ENCODE measurements at places on chromosomes 3 and 15.

GRCh38 chr3:50189274-50189673 lies 2.1 kb upstream of the GNAT1 start:
- peak; percentile 53 for DNase-seq

DNA sequence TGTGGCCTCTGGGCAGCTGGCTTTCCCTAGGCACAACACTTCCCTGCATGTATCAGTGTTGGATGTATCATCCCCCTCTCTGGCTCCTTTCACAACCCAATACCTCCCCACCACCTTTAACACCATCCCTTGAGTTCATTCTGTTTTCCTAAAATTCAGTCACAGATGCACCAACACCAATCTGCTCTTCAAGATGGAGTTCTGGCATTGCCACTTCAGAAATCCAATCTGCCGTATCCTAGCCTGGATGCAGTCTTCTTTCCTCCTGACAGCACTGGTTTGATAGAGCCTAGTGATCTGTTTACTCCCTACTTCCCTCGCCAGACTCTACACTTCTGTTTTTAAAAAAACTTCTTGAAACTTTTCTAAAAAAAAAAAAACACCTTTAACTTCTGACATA lies 21.7 kb downstream of the PXYLP1 start:
- DNase-seq = no peak

DNA sequence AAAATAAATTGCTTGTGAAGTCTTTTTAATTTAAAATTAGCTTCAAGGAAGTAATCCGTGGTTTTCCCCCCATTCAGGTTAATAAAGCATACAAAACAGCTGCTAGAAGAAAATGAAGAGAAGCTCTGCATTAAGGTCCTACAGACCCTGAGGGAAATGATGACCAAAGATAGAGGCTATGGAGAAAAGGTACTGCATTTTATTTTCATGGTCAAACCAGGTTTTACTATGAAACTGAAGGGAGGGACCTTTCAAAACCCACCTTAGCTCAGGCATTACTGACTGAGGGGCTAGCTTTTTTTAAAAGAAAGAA lies 218.5 kb downstream of the ITPR1 start:
- no peak for DNase-seq

DNA sequence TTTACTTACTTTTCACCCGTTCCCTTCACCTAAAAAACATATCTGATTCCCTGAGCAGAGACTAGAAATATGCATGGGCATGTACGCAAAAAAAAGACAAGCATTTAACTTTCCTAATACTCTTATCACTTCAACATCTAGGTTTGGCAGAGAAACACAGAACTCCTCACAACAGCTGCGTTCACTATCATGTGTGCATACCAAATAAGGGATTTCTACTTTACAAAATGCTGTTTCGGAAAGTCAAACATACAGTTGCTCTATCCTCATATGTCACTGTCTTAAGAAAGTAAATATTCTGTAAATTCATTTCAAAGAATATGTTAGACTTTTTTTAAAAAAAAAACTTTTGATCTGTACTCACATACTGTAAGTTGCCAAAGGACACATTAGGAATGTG lies 65.1 kb upstream of the CBLB start:
- no peak for DNase-seq

DNA sequence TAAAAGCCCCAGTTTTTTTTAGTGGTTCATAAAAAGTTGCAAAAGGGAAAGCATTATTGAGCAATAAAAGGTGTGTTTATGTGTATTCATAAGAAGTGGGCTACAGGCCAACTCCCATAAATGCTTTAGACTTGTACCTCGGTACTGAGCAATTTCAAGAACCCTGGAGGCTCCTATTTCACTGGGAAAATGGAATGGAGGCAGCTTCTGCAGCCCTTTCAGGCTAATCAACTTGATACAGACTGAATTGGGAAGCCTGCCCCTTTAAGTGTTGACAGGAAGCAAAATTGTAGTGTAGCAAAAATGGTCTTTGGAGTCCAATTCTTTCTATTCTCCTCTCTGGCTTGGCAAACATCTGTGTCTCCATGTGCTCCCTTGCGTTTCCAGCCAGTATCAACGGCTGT lies 118.8 kb downstream of the ECT2 start:
- DNase-seq = no peak

DNA sequence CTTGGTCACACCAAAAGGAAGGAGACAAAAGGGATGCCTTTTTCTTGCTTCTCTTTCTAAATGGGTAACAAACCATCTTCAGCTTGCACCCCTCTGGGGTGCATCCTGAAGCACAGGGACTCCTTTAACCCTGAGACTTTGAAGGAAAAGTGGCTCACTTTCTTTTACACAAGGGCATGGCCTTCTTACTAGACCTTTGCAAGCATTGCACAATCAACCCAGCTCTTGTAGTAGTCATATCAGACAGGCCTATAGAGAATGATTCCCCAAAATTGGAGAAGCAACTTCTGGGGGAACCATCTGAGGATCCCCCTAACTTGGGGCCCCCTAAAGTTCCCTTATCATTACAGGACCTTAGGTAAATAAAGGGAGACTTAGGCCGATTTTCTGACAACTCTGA lies 56.1 kb upstream of the GK5 start:
- DNase-seq = no peak

DNA sequence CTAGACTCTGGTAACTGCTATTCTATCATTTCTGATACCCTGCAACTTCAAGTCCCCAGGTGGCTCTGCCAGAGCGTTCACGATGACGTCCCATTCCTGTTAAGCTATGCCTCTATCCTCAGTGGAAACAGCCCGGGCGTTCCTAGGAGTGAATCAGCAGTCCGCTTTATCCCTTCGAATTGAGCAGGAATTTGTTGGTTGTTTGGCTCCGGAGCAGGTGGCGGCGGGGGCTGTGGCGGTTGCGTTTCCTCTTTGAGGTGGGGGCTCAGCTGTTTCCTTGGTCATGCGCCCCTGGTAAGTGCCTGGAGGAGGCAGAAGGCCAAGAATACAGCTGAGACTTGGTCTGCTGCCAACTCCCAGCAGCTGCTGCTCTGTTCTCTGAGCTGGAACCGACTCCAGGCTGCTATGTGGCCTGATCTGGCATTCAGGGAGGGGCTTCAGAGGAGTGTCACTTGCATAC lies 25.2 kb downstream of the ARPP21 start:
- DNase-seq = no peak

DNA sequence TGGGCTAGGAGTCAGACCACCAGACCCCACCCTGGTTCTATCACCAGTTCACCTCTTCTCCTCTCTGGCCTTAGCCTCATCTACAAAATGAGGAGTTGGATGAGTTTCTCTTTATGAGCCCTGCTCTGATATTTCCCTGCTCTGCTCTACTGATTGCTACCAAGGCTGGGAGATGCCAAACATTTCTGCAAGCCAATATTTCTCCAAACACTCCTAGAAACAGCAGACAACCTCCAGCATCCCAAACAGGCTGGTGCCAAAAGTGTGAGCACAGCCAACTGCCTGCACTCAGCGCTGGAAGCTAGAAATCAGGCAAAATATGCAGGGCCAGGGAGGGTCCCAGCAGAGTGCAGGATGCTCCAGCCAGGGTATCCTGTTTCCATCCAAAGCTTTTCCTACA lies 10.8 kb downstream of the DAPK2 start:
- DNase-seq = no peak

GRCh38 chr3:36843065-36844051 lies 79.0 kb upstream of the DCLK3 start:
- DNase-seq = peak; percentile 71

DNA sequence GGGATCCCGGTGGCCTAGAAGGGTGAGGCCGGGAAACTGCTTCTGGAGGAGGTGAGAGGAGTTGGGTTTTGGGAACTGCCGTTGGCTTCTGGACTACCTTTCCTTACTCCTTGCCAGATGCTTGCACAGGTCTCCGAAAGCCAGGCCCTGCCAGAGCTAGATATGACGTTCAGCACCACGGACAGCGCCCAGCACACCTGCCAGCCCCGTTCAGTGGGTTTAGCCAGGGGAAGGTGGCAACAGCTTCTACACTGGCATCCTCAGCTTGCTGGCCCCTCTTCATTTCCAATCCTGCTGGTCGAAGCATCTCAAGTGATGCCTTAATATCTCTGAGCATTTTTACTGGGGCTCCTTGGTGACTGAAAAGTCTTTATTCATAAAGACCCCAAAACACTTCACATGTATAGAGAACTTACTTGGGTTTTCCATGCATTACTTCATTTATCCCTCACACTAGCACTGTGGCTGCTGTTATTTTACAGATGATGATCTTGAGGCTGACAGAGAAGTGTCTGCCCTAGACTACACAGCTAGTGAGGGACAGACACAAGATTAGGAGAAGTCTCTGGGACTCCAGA lies 21.9 kb downstream of the HCN4 start:
- peak; percentile 42 for DNase-seq

- no peak for DNase-seq
Measured at GRCh38 chr3:53509494-53509893, 15.1 kb downstream of the CACNA1D start.

DNA sequence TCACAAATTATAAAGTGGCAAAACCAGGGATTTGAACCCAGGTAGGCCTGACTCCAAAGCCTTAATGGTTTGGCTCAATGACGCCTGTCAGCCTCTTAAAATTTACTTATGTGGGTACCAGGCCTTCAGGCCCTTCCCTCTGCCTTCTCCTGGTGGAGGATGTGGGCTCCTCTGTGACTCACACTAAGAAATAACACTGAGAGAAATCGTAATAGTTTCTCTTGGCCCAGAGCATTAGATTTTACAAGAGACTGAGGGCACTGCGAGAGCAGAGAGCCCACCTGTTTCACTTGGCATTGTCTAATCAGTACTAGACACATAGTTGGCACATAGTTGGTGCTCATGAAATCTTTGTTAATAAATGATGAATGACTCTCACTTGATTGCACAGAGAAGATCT lies 505.2 kb downstream of the SHQ1 start:
- peak; percentile 79 for DNase-seq

GRCh38 chr3:126270145-126270811 lies 86.9 kb downstream of the KLF15 start:
- no peak for DNase-seq

DNA sequence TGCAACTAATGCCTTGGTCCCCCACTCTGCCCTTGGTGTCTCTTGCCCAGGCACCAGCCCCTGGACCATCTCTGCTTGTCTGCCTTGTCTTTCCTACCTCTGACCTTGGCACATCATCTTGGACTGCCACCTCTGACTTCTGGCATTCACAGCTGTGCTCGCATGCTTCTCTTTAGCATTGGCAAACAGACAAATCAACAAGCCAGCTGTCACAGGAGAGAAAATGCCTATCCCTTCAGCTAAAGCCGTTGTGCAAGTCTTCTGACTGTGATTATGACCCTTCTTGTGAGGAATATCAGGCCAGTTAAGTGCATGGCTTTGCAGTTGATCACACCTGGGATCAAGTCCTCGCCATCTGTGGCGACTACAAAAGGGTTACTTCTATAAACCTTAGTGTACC lies 84.6 kb downstream of the PRICKLE2 start:
- DNase-seq = no peak

GRCh38 chr15:47516558-47516957 lies 200.7 kb upstream of the SEMA6D start:
- DNase-seq = no peak

DNA sequence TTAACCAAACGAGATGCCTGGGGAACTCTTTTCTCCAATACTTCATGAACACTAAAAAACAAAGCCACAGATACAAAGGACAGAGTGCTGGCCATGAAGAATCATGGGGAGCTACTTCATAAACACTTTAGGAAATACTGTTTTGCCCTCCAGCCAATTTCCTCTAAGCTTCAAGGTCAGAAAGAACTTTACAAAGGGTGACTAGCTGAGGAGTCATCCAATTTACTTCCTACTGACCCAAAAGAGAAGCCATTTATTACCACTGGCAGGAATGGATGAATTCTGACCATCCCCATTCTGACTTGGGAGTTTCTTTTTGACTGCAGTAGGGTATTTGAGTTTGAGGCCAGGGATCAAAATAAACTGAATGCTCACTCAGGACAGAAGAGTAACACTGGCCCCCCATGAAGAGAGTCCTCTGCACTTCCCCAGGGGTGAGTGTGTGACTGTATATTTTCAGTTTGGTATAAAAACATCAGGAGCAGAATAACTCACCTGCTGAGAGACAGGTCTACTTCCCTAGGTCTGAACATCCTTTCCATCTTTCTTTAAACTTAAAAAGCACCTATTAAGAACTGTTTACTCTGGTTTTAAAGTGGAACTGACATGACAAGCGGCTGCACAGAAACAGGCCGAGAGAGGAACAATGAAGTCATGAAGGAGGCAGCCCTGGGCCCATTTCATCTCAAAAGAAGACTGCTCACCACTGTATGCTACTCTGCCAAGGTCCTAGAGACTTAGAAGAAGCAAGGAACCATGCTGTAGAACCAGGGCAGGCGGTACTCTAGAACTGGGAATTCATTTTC lies 203.6 kb downstream of the TNIK start:
- DNase-seq = no peak

- DNase-seq = no peak
Measured at GRCh38 chr3:61872077-61872706, 310.8 kb downstream of the PTPRG start.

GRCh38 chr15:51229907-51230330 lies 108.5 kb downstream of the CYP19A1 start:
- no peak for DNase-seq

DNA sequence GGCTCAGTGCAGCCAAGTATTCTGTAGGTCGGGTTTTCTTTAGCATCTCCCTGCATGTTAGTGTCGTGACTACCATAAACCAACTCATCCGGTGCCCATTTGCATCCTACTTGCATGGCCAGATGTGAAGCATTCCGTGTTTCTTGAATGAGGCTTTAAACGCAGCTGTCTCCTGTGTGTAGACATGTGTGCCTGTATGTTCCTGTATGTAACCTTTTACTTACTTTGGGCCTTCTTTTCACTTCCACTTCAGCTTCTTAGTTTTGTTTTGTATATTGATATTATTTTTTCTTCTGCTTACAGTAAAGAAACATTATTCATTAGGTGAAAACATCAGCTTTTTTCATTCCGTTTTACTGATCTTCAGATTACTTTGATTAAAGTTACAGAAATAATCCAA lies 267.9 kb downstream of the BBX start:
- DNase-seq = no peak

DNA sequence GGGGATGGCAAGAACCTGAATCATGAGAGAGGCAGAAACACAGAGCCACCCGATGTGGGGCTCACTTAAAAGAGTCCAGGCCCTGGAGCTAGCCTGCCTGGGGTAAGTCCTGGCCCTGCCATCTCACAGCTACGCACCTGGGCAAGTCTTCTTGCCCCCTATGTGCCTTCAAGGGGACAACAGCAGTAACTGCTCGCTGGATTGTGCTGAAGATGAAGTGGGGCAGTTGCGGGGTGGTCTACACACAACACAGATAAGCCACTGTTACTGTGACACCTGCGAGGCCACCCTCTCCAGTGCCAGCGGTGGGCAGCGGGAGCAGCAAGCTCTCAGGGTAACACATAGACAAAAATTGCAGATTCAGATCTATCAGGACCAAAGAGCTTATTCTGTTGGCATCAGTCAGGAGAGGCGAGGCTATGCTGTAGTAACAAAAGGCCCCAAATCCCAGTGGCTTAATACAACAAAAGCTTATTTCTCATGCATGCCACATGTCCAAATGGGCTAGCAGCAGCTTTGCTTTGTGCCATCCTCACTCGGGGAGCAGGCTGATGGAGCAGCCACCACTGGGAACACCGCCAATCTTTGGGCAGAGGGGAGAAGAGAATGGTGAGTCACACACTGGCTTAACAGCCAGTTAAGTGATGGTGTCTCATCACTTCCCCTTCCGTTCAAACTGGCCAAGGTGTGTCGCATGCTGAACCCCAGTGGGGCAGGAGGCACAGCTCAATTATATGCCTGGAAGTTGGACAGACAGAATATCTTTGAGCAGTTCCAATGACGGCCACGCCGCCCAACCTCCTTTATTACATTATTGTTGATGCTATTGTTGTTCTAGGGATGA lies 78.3 kb downstream of the WNT7A start:
- DNase-seq = no peak

Measured in activated CD4-positive, alpha-beta T cell treated with anti-CD3 and anti-CD28 coated beads, Interleukin-2, amount 50 U/mL, for 16 hours (primary cell).